Gastroesophageal sphincter (tissue), 4 donors: ENCODE measurements at places on chromosomes 1 and 21. TPM values are rescaled to one million over a fixed set of nuclear protein-coding genes. Genes with fewer than 3 reads are reported as not detected.

DNA sequence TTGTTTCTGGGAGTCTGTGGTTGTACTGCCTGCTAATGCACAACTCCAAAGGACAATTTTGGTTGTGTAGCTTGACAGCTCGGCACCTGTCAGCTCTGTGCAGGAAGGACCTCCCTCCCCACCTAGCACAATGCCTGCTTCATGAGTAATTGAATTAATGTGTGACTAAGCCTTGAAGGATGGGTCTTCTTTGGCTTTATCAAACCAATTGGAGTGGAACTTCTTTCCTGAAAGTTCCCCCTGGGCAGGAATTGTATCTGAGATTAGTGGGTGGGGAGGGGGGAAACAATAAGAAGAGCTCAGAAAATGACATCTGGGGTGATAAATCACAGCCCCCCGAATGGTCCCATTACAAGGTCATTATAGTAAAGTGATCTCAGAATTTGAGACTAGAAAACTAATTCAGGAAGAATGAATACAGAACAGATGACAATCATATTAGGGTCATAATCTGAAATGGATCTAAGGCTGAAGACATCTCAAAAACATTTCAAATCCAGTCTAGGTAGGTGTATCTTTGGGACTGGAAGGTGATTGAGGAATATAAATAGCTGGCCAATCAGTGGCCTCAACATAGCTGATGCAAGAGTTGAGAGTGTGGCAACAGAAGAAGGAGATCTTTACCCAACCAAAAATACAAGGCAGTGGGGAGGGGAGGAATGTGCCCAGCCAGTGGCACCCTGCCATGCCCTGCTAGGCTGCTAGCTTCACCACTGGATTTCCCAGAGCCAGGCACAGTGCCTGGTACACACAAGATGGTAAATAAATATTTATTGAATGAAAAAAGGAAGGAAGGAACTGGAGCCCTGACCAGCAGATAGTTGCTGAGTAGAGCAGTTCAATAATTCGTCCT is 10.1 kb upstream of the SESN2 start:
- ATAC-seq = peak; percentile 35

DNA sequence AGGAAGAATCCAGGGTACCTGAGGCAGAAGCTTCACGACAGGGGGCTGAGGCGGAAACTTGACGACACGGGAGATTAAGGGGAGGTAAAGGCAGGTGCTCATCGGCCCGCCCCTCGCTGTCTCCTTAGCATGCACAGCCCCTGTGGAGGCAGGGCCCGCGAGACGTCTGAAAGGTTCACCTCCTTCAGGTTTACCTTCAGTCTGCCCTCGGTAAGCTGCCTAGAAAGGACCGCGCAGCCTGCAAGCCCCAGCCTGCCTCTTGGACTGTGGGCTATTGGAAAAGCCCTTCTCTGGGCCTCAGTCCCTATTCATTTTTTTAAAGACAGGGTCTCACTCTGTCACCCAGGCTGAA is 28.5 kb downstream of the KNCN start:
- no peak for ATAC-seq

DNA sequence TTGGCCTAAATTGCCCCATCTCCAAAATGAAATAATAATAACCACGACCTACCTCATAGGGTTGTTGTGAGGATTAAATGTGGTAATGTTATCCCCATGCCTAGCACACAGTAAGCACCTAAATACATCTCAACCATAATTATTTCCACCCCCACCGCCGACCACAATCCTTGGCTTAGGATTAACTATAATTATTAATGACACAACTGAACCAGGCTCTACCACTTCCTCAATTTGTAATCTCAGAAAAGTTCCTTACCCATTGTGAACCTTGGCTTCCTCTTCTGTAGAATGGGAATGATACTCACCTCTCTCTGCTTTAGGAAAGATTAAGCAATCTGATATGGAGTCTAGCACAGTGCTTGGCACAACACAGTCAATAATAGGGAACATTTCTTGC is 44.3 kb upstream of the TACSTD2 start:
- ATAC-seq = no peak

DNA sequence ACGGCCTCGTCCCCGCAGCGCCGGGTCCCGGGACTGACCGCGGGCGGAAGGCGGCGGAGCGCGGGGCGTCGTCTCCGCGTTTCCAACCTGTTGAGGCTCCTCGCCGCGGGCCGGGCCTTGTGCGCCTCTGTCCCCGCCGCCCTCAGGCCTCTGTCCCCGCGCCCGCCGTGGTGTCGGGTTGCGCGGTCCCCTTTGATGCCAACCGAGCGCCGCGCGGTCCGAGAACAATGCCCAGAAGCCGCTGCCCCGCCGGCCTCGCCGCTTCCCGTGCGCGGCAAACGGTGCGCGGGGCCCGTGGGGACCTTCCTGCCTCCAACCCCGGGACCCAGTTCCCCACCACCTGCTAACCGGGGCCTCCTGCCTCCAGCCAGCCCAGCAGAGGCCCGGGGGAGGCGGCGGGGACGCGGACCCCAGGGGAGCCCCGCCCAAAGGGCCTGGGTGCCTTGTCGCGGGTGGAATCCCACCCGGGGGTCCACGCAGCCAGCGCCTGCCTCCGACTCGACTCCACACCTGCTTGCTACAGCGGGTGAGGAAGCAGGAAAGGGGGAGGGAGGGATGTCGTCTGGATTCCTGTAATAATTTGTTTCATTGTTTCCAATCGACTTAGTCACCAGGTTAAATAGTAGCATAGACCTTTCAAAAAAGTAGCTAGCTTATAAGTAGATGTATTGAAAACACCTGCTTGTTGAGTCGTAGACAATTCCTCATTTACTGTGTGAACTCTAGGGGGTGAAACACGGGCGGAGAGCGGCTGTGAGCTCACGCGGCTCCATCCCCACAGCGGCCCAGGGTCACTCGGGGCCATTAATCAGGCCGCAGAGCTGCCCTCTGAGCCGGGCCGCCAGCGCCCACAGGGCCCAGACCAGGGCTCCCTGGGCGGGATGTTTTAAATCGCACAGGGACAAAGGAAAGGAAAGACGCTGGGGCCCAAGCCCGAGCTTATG is 1.1 kb downstream of the COL18A1 start:
- ATAC-seq = peak; percentile 11

- ATAC-seq = no peak
These were observed 418.9 kb downstream of the SETD4 start for GRCh38 chr21:35641271-35642016.

DNA sequence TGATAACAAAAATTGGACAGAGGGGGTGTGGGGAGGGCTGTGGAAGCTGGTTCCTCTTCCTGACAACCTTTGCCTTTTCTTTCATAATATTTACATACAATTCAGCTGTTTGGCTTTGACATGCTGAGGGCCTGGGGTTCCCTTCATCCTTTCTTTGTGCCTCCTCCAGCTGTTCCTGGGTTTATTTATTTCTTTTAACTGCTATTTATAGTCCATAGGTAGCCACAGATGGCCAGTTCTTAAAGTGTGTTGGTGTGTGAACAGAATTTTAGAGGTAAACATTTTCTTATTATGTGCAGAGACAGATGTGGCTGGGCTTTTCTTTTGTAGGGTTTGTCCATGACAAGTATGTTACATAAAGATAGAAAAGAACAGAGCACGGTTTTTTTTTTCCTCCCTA is 34.1 kb upstream of the CNIH3 start:
- no peak for ATAC-seq

DNA sequence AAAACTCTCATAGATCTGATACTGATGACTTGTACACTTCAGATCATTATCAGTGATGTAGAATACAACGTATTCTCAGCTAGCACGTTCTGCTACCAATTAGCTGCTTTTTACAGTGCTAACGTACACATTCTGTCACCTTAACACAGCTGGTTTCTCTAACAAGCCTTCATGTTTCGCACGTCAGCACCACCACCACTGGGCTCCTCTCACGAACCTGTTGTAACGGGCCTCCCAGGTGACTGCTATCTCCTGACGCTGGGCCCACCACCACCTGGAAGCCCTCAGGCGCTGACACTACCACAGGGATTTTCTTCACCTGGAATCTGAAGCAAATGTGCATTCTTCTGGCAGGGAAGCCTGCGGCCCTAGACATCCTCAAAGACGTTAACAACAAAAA is 19.8 kb downstream of the TOMM20 start:
- ATAC-seq = no peak

GRCh38 chr21:31289702-31290101 is 54.4 kb downstream of the TIAM1 start:
- ATAC-seq = no peak

GBP6 gene
- not detected for total RNA-seq

OR2L2 gene
- not detected for total RNA-seq

CACNA1S gene
- not detected for total RNA-seq

PDPN gene
- total RNA-seq = 10.9 TPM

TDRD5 gene
- 0.16 TPM for total RNA-seq
